CD4-positive, alpha-beta T cell treated with Interleukin-6 at 100 ng/mL for 8 hours (primary cell): ENCODE measurements at places on chromosomes 5 and 9.

GRCh38 chr5:102582696-102583095 lies 83.9 kb upstream of the SLCO6A1 start:
- DNase-seq: no peak

GRCh38 chr9:137405677-137406081 lies 17.3 kb downstream of the EXD3 start:
- no peak for DNase-seq

- DNase-seq: no peak
These were observed 119.0 kb downstream of the SV2C start for GRCh38 chr5:76202182-76202581.

DNA sequence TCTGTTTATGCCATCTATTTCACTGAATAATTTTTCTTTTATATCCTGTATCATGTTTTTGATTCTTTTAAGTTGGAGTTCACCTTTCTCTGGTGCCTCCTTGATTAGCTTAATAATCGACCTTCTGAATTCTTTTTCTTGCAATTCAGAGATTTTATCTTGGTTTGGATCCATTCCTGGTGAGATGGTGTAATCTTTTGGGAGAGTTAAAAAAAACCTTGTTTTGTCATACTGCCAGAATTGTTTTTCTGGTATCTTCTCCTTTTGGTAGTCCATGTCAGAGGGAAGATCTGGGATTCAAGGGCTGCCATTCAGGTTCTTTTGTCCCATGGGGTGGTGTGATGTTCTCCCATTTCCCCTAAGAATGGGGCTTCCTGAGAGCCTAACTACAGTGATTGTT lies 800.8 kb upstream of the TYRP1 start:
- no peak for DNase-seq

GRCh38 chr9:14345354-14346230 lies 31.7 kb upstream of the NFIB start:
- no peak for DNase-seq

DNA sequence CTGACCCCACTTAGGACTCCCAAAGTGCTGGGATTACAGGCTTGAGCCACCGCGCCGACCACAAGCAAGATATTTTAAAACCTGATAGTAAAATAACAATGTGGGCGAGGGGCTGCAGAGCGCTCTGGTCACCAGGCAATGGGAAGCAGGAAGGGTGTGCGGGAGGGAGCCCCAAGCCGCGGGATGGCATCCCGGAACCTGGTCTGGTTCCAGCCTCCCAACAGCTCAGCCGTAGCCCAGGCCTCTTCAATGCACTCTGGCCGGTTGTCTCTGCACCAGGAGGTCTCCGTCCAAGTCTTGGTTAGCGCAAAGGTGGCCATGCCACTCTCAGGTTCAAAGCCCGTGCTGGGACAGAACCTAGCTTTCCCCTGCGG lies 694 bp upstream of the UAP1L1 start:
- DNase-seq: no peak
